Activated T-cell treated with anti-CD3 and anti-CD28 coated beads, Interleukin-2, amount 50 U/mL, for 72 hours (primary cell): ENCODE measurements at places on chromosomes 6 and 20. TPM values are rescaled to one million over a fixed set of nuclear protein-coding genes. Genes with fewer than 3 reads are reported as not detected.

The BMP6 gene
- total RNA-seq = 0.65 TPM

The CCR6 gene
- 7.8 TPM for total RNA-seq

The NKX2-2 gene
- not detected for total RNA-seq

The CDSN gene
- not detected for total RNA-seq

The EXOC2 gene
- total RNA-seq = 42.2 TPM

The SIRPB1 gene
- 0.91 TPM for total RNA-seq

The SYNDIG1 gene
- not detected for total RNA-seq

- peaks cover 22% of the 10 kb centered on the region for H3K4me1 ChIP-seq
- H3K27me3 ChIP-seq = no peaks in the 10 kb centered on the region
- no peak overlapping the region for H3K27ac ChIP-seq
- H3K4me3 ChIP-seq = no peak overlapping the region
Measured at GRCh38 chr20:62155428-62156253, 12.1 kb downstream of the SS18L1 start.

- H3K27ac ChIP-seq = no peak overlapping the region
- peaks cover 35% of the 10 kb centered on the region for H3K4me1 ChIP-seq
- no peak for DNase-seq
- H3K27me3 ChIP-seq = peaks cover 24% of the 10 kb centered on the region
Measured at GRCh38 chr20:49775229-49775693, 37.4 kb upstream of the SLC9A8 start.

DNA sequence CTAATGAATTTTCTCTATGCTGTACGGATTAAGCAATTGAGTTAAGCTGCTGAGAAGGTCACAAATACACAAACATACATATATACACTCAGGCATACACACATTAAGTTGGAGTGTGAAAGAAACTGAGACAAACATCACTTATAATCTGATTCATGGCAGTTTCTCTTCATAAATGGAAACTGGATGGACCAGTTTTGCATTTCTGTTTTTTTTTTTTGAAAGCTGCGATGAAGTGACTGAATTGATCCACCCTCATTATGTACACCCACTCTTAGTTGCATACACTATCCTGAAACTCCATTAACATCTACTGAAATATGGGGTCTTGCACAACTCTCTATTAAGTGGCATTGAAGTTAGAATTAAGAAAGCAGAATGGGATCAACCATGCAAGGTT is 32.9 kb upstream of the TENT5A start:
- DNase-seq = no peak
- no peaks in the 10 kb centered on the region for H3K36me3 ChIP-seq

GRCh38 chr20:53834062-53834442 is 236.3 kb downstream of the BCAS1 start:
- H3K27me3 ChIP-seq = no peaks in the 10 kb centered on the region
- no peak overlapping the region for H3K4me3 ChIP-seq
- peaks cover 85% of the 10 kb centered on the region for H3K4me1 ChIP-seq
- no peak for DNase-seq

DNA sequence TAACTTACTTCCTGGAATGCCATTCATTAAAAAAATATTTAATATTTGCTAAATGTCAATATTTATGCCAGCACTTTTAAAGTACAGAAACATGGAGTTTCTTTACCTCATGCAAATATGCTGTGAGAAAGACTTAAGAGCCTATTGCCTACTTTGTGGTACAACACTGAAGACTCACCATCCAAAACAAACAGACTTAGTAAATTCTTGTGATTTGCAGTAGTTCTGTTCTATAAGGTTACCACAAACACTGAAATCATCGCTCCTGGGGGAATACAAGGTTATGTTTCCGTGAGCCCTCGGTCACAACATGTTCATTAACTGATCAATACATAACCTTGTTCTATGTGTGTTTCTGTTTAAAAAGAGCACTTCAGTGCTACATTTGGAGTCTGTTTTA is 78.3 kb downstream of the ATG5 start:
- no peaks in the 10 kb centered on the region for H3K27me3 ChIP-seq
- peaks cover 4% of the 10 kb centered on the region for H3K36me3 ChIP-seq
- H3K4me1 ChIP-seq = peaks cover 7% of the 10 kb centered on the region
- peak overlapping the region; percentile 20 for H3K4me3 ChIP-seq
- no peak for DNase-seq

- DNase-seq = no peak
- H3K36me3 ChIP-seq = no peaks in the 10 kb centered on the region
- H3K4me3 ChIP-seq = no peak overlapping the region
- peaks cover 11% of the 10 kb centered on the region for H3K4me1 ChIP-seq
Measured at GRCh38 chr6:40325041-40325440, 262.1 kb downstream of the LRFN2 start.

- H3K27me3 ChIP-seq = no peaks in the 10 kb centered on the region
- H3K4me3 ChIP-seq = no peak overlapping the region
- no peaks in the 10 kb centered on the region for H3K4me1 ChIP-seq
- no peak for DNase-seq
- H3K36me3 ChIP-seq = no peaks in the 10 kb centered on the region
- no peak overlapping the region for H3K27ac ChIP-seq
Measured at GRCh38 chr6:118305081-118305480, 243.0 kb upstream of the PLN start.

GRCh38 chr6:93819189-93819588 is 399.8 kb upstream of the EPHA7 start:
- no peak for DNase-seq
- no peak overlapping the region for H3K27ac ChIP-seq
- H3K4me1 ChIP-seq = no peaks in the 10 kb centered on the region
- no peaks in the 10 kb centered on the region for H3K27me3 ChIP-seq
- no peak overlapping the region for H3K4me3 ChIP-seq

DNA sequence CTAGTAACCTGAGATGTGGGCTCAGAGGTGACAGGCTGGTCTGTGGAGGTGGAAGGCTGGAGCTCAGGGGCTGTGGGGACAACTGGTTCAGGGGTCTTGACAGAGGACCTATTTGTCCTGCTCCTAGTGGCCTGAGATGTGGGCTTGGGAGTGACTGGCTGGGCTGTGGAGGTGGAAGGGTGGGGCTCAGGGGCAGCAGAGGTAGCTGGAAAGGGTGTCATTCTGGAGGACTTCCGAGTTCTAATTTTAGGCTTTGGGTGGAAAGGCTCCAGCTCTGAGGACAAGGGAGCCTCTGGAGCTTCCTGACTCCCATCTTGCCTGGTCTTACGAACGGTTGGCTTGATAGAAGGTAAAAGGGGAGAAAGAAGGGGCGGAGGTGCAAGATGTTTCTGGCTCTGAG is 11.5 kb downstream of the MDC1 start:
- DNase-seq = no peak
- peaks cover 6% of the 10 kb centered on the region for H3K4me1 ChIP-seq
- H3K27me3 ChIP-seq = no peaks in the 10 kb centered on the region
- H3K27ac ChIP-seq = no peak overlapping the region
- H3K4me3 ChIP-seq = no peak overlapping the region
- H3K36me3 ChIP-seq = peaks cover 26% of the 10 kb centered on the region
